Vagina (tissue), 2 donors: ENCODE measurements at places on chromosomes 7 and 10. TPM values are rescaled to one million over a fixed set of nuclear protein-coding genes. Genes with fewer than 3 reads are reported as not detected.

The WASHC2C gene
- 36.1 TPM for total RNA-seq

The C7orf33 gene
- not detected for total RNA-seq

DNA sequence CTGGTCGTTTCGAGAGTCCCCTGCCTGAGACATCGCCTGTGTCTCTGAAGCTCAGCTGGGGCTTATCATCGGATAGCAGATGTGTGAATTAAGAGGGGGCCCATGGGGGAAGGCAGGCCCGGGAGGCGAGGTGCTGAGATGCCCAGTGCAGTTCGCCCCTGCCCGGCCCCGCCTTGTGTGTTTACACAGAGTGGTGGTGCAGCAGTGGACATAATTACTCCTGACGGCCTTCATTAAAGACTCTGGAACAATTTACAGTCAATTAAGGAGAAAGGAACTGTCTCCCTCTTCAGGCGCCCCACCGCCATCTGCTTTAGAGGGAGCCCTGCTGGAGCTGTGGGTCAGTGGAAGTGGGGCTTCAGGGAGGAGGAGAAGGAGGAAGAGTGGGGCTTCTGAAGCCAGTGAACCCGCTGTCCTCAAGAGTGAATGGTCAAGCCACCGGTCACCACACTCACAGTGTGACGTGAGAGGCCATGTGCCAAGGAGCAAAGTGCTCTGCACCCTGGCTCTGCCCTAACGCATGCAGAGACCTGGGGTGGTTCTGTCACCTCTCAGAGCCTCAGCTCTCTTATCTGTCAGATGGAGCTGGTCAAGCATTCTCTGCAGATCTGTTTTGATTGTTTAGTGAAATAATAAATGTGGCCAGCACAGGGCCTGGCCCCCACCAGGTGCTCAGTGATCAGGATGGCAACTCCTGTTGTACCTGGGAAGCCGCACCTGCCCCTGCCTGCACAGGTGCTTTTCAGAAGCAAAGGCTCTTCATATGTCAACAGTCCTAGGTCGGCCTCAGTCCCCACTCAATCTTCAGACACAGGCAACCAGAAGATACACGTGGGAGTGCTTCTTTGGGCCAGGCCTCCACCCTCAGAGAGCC lies 65.6 kb downstream of the CDH23 start:
- DNase-seq, result no peak

DNA sequence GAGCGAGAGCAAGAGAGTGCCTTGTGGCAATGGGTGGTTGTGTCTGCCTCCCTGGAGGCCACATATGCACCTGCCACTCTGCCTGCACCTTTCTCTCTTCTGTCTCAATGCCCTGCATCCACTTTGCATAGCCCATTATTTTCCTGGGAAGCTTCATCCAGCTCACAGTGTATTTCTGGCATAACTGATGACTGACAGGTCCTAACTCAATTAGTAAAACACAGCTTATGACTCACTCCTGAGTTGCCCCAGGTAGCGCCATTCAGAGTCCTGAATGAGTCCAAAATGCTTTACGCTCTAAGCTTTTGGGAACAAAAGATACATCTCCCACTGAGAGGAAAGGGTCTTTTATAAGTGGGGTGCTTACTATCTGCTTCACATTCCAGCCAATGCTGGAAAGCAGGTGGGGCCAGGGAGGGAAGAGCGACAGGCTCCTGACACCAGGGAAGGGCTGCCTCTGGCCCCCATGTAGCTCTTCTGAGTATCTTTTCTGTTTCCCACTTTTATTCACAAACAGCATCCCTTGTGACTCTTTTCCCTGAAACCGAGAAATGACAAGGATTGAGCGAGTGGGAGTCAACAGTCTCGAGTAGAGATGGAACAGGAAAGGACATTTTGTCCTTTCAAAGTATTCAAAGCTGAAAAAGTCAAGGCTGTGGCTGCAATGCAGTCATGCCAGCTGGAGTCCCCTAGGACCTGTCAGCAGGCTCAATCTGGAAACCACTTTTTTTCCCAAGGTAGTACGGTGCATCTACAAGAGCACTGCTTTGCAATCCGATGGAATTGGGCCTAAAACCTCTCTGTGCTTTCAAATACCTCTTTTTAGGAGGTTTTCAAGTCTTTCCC lies 479.3 kb upstream of the PODXL start:
- DNase-seq, result no peak

GRCh38 chr10:17428351-17429097 lies 25.9 kb downstream of the ST8SIA6 start:
- no peak for DNase-seq

- no peak for DNase-seq
Observed at GRCh38 chr10:101052285-101052684, 9.5 kb upstream of the KAZALD1 start.

DNA sequence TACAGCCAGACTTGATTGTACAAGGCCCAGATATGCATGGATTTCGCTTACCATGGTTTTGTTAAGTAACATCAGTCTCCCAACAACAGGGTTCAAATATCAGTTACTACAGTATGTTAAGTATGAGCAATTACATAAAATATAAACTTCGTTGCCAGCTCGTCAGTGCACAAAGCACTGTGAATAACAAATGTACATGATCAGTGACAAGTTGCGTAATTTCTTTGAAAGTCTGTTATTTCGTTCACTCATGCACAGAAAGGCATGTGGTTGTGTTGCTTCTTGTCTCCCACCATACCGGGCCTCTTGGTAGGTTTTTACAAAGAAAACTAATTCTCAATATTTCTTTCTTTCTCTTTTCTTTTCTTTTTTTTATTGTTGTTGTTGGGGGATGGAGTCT lies 12.5 kb upstream of the ZNF487 start:
- no peak for DNase-seq

GRCh38 chr7:134553976-134554375 lies 5.1 kb downstream of the AKR1B15 start:
- DNase-seq, result no peak

DNA sequence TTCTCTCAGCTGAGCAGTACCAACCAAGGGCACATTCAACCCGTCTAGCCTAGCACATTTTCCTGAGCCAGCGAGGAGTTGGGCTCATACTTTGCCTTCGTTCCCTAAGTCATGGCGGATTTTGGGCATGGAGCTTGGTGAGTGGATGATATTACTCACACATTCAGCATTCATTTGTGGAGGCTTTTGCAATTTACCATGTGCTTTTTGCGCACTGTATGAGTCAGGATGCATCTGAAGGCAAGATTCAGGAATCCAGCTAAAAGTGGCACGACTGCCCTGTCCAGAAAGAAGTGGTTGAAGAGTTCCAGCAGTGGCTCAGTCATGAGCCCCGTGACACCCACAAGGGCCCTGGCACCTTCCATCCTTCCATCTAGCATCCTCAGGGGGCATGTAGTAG lies 24.2 kb upstream of the MGMT start:
- DNase-seq, result no peak

The RBP4 gene
- 36.8 TPM for total RNA-seq

GRCh38 chr10:77969114-77969513 lies 42.6 kb upstream of the DLG5 start:
- DNase-seq, result no peak

- no peak for DNase-seq
Observed at GRCh38 chr7:22140578-22140977, 194.9 kb upstream of the CDCA7L start.

The OR2A7 gene
- total RNA-seq, result 7.4 TPM

The ASB10 gene
- total RNA-seq, result not detected

GRCh38 chr10:86830043-86830591 lies 73.7 kb downstream of the BMPR1A start:
- DNase-seq, result no peak

DNA sequence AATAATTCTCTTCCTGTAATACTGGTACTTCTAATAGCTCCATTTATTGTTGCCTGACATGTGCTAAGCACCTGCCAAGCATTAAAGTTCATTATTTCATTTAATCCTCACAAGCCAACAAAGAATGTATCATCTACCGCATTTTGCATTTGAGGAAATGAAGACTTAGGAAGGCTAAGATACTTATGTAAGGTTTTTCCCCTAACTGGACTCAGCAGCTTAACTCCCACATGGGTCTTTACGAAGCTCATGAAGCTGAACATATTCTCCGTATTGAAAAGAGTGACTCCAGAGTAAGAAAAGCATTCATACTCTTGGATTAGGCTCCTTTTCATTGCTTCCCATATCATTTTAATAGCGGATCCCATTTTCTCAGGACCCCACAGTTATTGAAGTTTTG lies 155.7 kb upstream of the TMEM72 start:
- no peak for DNase-seq

The NOLC1 gene
- 61.9 TPM for total RNA-seq

The PAX2 gene
- not detected for total RNA-seq

DNA sequence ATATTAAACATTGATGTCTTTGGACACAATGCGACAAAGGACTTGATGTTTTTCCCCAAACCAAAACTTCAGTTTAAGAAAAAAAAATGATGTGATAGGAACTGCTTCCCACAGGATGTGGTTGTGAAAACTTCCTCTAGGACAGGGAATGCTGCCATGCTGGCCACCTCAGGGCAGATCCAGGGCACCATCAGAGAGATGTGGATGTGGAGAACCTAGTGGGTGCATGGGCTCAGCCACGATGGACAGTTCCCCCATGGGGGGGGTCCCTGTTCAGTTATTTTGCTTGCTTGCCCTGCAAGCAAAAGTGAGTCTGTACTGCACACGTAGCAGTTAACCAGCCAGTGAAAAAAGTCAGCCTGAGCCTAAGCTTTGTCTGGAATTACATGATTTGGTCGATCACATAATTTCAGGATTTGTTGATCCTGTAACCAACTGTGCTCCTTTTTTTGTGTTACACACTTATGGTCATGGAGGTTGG lies 36.3 kb downstream of the LAMB4 start:
- no peak for DNase-seq

DNA sequence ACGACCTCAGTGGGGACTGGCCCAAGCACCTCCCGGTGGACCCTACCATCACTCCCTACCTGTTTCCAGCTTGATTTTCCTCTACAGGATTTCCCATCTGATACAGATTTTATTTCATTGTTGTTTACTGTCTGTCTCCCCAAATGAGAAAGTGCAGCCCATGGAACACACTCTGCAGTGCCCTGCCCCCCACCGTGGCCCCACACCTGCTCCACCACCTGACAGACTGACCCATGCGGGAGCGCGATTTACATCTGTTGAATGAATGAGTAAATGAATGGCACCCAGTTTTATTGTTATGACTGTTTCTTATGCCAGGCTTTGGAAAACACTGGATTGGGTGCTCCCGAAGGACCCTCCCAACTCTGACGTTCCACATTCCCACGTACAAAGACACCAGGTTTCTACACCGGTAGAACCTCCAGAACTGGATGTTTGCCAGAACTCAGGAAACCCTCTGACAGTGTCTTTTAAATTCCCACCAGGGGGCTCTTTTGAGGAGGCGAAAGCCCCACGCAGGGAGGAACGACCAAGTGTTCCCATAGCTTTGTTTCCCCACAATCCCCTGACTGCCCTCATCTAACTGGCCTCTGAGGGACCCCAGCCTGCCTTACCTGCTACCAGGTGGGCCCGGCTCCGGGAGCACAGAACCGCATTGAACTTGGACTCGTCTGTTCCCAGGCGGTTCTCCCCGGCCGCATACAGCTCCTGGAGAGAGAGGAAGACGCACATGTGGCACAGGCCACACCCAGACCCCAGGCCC lies 29.0 kb downstream of the PLAC9 start:
- no peak for DNase-seq

DNA sequence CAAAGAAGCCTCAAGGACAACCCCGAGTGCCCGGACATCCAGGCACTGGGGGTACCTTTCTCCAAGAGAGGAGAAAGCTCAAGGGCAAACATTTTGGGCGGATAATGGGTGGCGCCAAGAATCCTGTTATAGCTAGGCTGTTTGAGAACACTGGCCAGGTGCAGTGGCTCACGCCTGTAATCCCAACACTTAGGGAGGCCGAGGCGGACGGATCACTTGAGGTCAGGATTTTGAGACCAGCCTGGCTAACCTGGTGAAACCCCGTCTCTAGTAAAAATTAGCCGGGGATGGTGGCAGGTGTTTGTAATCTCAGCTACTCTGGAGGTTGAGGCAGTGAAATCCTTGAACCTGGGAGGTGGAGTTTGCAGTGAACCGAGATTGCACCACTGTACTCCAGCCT lies 25.2 kb upstream of the UNC5B start:
- no peak for DNase-seq

- no peak for DNase-seq
Observed at GRCh38 chr10:126691456-126691855, 21.0 kb upstream of the C10orf90 start.

- no peak for DNase-seq
Observed at GRCh38 chr7:80186721-80187120, 52.1 kb downstream of the GNAI1 start.

The MALRD1 gene
- 2.0 TPM for total RNA-seq

GRCh38 chr10:122363722-122364463 lies 10.6 kb upstream of the PLEKHA1 start:
- DNase-seq, result peak; percentile 93

GRCh38 chr10:7561216-7561893 lies 105.4 kb downstream of the ITIH5 start:
- no peak for DNase-seq

GRCh38 chr10:88041243-88042159 lies 178.1 kb downstream of the PTEN start:
- DNase-seq, result no peak

DNA sequence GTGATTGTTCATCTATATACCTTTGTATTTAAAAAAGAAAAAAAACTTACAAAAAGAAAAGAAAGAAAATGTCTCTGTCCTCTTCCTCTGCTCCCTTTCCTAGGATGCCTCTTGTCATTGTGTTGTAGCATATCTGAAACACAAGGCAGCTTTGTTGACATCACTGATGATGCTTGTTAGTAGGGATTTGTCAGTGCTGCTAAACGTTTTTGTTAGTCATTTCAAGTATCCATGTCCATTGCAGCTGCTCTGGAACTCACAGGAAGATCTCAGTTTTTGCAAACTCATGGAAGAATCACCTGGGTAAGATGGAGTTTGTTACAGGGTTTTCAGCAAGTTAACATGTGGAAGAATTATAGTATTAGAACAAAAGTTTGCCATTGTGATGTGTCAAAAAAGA lies 123.6 kb downstream of the CCSER2 start:
- no peak for DNase-seq

The GATA3 gene
- 8.6 TPM for total RNA-seq

The ELN gene
- 38.3 TPM for total RNA-seq

The NUTM2E gene
- total RNA-seq, result not detected

The OPN4 gene
- not detected for total RNA-seq

GRCh38 chr7:148709014-148709413 lies 10.3 kb downstream of the CUL1 start:
- no peak for DNase-seq
